ENCODE measurements at places on chromosomes 4 and X.
A peak's percentile ranks its signal among the peaks of the same experiment; 100 is the strongest.

GRCh38 chr4:87677731-87678130 is 27.7 kb downstream of the DMP1 start:
- peak; percentile 62 for DNase-seq

- DNase-seq = no peak
Observed at GRCh38 chr4:27278615-27279375, 418.2 kb downstream of the STIM2 start.

- DNase-seq = no peak
Observed at GRCh38 chrX:109959356-109959871, 43.5 kb upstream of the TMEM164 start.

DNA sequence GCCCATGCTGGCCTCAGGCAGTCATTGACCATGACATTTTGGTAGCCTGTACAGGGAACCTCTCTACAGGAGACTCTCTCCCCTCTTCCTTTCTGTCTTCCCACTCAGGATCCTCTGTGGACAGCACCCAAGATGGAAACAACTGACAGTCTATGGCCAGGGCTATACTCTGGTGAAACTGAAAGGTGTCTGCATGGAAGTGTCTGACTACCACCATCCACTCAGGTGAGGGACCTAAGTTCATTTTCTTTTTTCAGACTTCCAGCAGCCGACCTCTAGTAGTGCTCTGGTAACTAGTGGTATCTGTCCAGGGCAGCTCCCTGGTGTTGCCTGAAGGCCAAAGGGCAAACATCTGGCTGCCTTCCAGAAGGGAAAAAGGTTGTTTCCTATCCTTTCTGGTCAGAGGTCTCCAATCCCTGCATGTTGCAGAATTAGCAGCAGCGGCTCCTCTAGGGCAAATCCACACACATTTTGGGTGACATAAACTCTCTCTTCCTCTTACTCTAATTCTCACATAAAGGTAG is 804.5 kb downstream of the C4orf33 start:
- no peak for DNase-seq

- no peak for DNase-seq
Observed at GRCh38 chrX:38595801-38596200, 34.5 kb downstream of the TSPAN7 start.

GRCh38 chr4:156798438-156798837 is 173.2 kb downstream of the PDGFC start:
- DNase-seq = no peak

DNA sequence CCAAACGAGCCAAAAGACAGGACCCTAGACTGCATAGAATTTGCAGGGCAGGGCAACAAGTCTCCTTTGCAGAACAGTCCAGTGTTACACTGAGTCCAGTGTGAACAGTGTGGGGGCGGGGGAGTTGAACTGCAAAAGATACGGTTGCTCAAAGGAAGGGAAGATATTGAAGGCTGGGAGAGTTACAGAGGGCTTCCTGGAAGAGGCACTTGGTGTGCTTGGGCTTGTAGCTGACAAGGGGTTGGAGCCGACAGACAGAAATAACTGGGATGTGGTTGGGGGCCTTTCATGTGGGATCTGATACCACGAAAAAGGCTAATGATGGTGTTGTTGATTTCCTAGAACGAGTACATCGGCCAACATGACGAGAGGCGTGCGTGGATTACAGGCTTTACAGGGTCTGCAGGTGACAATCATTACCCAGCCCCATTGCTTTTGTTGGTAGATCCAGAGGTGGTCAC is 6.1 kb downstream of the XPNPEP2 start:
- DNase-seq = no peak

- DNase-seq = no peak
Observed at GRCh38 chr4:190019023-190019858, 7.8 kb downstream of the FRG2 start.

GRCh38 chr4:45147866-45148265 is 421.5 kb upstream of the GNPDA2 start:
- DNase-seq = no peak

DNA sequence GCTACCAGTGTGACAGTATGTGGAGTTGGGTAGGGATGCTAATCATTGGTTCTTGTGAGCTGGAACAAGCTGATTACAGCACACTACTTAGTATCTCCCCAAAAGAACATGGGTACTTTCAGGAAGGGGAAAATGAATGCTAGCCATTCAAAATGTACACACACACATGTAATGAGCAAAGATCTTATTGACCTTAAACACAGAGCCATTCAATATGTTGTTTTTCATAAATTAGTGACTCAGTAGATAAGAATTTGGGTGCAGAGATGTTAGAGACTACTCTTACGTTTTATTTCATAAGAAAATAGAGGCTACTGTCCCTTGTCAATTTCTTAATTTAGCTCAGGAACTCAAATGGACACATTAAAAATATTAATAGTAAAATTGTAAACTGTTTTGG is 509.5 kb upstream of the ATOH1 start:
- DNase-seq = no peak

GRCh38 chrX:11600578-11600977 is 65.1 kb downstream of the ARHGAP6 start:
- no peak for DNase-seq

- DNase-seq = no peak
Observed at GRCh38 chrX:9486786-9487387, 22.0 kb downstream of the TBL1X start.

GRCh38 chr4:175282407-175282806 is 364.2 kb downstream of the ADAM29 start:
- no peak for DNase-seq

DNA sequence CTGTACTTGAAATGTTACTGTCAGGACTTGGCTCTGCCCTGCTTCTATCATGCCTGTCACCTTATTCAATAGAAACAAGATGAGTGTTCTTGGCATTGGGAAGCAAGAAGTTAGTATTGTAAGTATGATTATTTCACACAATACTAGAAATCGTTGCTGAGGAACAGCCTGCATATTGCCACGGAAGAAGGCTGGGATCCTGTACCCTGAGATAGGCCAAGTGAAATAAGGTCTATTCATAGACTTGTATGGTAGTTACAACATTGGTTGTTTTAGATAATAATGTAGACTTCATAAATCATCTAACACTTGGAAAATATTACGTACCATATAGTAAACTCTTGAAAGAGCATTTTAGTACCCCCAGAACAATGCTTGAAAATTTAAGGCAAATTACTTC is 215.9 kb downstream of the DMD start:
- DNase-seq = no peak

GRCh38 chr4:864456-865120 is 38.7 kb upstream of the CPLX1 start:
- DNase-seq = no peak

- no peak for DNase-seq
Observed at GRCh38 chr4:101393256-101393655, 45.9 kb upstream of the PPP3CA start.

DNA sequence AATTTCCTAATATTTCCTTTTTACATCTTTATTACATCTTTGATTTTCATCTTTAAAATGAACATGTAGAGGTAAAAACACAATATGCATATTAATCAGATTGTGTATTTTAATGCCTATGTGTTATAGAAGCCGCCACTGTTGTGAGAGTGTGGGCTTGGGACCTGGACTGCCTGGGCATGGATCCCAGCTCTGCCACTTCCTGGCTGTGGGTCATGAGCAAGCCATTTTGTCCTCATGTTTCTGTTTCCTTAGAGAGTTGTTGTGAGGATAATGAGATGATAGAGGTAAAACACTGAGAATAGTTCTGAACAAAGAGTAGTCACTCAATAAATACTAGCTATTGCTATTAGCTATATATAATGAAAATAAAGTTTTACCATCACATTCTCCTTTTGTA is 38.4 kb upstream of the SCOC start:
- no peak for DNase-seq

DNA sequence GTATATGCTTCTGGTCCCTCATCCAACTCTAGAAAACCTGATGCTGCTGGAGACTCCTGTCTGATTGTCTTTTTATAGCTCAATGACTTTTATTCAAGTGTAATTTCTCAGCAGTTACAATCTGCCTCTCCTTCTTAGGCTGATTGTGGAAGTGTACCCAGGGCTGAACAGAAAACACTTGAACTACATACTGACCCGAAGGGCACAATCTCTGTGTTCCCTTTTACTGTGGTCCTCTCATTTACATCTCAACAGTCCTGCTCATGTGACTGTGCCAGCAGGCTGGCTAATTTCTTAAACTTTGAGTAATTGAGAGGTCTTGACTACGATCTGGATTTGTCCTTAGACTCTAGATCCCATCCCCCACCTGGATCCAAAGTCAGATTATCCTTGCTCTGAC is 863.4 kb downstream of the PDHA2 start:
- no peak for DNase-seq

- no peak for DNase-seq
Observed at GRCh38 chrX:35166023-35166422, 223.4 kb downstream of the FAM47B start.

GRCh38 chr4:2688697-2689096 is 67.4 kb downstream of the TNIP2 start:
- DNase-seq = no peak

DNA sequence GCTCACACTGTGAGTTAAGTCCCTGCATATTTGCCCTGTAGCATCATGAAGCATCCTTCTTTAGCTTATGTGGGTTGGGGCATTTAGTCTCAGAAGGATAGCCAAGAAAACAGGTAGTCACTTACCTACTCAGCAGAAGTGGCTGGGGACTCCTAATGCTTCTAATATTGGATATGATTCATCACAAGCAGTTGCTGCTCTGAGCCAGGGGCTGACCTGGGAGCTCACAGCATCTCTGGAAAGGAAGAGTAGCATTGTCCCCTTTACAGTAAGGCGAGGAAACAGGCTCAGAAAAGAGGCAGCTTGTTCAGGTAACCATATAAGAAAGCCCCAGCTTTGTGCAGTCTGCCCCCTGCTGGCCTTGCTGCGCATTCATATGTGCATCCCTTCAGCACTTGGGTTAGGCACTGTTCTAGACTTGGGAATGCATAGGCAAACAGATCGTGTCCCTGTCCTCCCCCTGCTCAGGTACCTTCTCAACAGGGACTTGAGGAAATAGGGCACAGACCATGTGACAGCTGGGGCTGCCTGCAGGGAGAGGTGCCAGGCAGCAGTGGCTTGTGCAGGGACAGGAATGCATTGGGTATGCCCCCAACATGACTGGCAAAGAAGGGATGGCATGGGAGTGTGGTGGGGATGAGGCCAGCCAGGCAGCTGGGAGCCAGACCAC is 35.7 kb upstream of the TBC1D14 start:
- DNase-seq = peak; percentile 60

- no peak for DNase-seq
Observed at GRCh38 chrX:12383196-12383595, 244.9 kb downstream of the FRMPD4 start.

GRCh38 chr4:119207051-119207450 is 5.5 kb upstream of the USP53 start:
- DNase-seq = no peak

- DNase-seq = no peak
Observed at GRCh38 chr4:37732526-37733186, 46.5 kb upstream of the RELL1 start.

DNA sequence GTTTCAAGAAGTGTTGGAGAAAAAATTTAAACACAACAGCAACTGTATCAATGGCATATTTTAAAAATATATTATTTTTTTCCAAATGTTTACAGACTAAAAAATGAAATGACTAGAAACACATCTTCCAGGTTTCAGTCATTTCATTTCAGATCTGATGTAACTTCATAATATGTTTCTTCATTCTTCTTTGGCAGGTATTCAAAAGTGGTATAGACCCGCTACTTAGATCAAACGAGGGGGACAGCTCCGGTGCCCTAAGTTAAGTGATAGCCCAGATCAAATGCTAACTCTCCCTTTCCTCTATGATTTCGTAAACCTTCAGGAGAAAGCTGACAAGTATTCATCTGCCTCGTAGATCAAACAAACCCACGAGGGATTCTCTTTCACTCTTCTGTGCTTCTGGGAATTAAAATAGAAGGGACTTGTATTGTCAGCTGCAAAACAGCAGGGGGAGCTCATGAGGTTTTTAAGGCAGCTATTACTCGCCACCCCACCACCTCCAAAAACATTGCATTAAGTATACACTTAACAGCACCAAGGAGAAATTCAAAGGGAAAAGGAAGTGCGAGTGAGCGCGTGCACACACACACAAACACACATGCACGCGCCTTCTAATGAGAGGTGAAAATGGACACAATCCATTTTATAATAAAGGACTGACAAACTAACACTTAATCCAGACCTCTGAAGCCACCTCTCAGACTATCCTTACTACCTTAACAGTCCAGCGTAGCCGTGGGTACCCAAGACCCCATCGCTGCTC is 21.4 kb downstream of the HELT start:
- no peak for DNase-seq

GRCh38 chrX:10754445-10754844 is 134.1 kb upstream of the MID1 start:
- no peak for DNase-seq

DNA sequence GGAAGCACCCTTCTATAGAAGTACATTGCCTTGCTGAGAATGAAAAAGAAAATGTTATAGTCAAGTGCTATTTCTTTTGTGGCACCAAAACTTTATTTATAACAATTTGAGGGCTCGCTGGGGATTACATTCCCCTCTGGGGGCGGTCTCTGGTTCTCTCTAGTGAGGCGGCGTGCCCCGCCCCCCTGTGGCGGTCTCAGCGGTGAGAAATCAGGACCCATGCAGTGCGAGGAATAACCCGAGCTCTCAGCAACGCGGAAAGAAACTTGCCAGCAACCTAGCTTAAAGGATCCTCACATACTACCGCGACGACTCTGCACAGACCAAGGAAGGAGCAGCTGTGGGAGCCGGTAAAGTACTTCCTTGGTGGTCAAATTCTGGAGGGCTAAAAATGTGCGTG is 83.4 kb upstream of the SHISA3 start:
- DNase-seq = no peak

GRCh38 chr4:56410247-56411062 is 23.2 kb upstream of the AASDH start:
- DNase-seq = peak; percentile 86

- DNase-seq = no peak
Observed at GRCh38 chr4:124065936-124066335, 646.6 kb downstream of the ANKRD50 start.

GRCh38 chrX:103248553-103248952 is 6.4 kb downstream of the TCEAL8 start:
- DNase-seq = no peak

Data from heart right ventricle (tissue), 16 donors.